D721Med (cell line): ENCODE measurements at places on chromosomes 3 and 15.

GRCh38 chr3:57743496-57743895 is 12.6 kb upstream of the SLMAP start:
- DNase-seq: no peak

- DNase-seq: no peak
Observed at GRCh38 chr15:99435877-99436541, 129.8 kb upstream of the MEF2A start.

- DNase-seq: no peak
Observed at GRCh38 chr3:57939775-57940174, 68.4 kb upstream of the FLNB start.

- no peak for DNase-seq
Observed at GRCh38 chr3:30470496-30470895, 135.9 kb upstream of the TGFBR2 start.

GRCh38 chr3:117103675-117104074 is 394.1 kb downstream of the TUSC7 start:
- no peak for DNase-seq

DNA sequence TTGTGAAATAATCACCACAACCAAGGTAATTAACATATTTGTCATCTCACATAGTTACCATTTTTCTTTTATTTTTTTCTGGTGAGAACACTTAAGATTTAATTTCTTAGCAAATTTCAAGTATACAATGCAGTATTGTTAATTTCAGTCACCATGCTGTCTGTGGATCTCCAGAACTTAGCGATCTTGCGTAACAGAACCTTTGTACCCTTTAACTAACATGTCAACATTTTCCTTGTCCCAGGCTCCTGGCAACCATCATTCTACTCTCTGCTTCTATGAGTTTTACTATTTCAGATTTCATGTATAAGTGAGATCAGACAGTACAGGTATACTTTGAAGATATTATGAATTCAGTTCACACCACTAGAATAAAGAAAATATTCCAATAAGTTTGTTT is 154.4 kb downstream of the KCNAB1 start:
- DNase-seq: no peak

GRCh38 chr3:53169832-53170324 is 8.9 kb downstream of the PRKCD start:
- DNase-seq: no peak

GRCh38 chr3:12644331-12644937 is 19.5 kb downstream of the RAF1 start:
- DNase-seq: no peak
